ENCODE measurements at places on chromosomes 16 and 17.

- DNase-seq = no peak
These were observed 39.0 kb downstream of the IQCK start for GRCh38 chr16:19757026-19757425.

DNA sequence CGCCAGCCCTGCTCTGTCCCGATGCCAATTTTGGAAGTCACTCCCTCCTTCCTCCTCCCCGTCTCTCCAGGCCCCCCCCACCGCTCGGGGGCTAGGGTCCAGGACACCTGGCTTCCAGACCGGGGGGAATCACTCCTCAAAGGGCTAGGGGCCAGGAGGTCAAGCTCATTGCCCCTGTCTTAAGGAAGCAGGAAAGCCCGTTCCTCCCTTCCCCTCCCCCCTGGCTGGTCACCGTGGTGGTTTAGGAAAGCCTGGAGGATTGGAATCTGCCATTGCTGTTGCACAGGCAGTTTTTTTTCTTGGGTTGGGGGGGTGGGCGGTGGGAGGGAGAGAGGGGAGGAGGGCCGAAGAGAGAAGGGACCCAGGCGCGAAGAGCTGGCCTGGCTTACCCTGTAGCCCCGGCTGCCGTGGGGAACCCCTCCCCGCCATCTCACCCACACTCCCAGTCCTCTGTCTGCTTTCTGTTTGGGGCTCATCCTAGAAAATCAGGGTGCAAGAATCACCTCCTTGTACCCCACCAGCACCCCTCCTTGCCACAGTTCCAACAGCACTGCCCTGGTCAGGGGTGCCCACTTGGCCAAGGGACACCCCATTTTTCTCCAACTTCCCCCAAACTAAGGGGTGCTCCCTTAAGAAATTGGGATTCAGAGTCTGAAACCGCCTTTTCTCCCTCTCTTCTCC lies 2.9 kb upstream of the BCL6B start:
- DNase-seq = no peak

- no peak for DNase-seq
These were observed 55.7 kb downstream of the ABR start for GRCh38 chr17:1123921-1124715.

- no peak for DNase-seq
These were observed 105.5 kb downstream of the AXIN2 start for GRCh38 chr17:65455972-65456343.

DNA sequence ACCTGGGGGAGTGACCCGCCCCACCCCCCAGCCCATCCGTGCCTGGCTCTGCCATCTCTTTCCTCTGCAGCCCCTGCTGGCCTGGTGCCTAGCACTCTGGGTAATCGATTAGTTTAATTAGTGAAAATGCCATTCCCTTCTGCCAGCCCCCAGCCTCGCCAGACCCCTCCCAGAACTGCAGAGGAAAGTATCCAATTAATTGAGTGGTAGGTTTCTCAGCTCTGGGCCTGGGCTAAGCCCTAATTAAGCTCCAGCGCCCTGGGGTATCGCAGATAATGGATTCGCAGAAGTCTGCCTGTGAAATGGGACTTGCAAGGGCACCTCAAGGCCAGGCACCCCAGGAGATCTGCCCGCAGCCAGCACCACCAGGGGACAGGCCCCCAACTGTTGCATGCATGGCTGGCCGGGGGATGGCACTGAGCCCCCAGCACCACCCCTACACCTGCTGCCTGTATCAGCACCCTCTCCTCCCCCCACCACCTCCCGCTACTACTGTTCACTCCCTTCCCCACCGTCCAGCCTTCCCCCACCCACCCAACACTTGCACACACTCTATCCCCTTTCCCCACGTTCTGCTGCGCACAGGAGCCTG lies 19.7 kb upstream of the SPPL2C start:
- DNase-seq = no peak

- DNase-seq = no peak
These were observed 1.8 kb upstream of the ZPBP2 start for GRCh38 chr17:39866013-39866730.

DNA sequence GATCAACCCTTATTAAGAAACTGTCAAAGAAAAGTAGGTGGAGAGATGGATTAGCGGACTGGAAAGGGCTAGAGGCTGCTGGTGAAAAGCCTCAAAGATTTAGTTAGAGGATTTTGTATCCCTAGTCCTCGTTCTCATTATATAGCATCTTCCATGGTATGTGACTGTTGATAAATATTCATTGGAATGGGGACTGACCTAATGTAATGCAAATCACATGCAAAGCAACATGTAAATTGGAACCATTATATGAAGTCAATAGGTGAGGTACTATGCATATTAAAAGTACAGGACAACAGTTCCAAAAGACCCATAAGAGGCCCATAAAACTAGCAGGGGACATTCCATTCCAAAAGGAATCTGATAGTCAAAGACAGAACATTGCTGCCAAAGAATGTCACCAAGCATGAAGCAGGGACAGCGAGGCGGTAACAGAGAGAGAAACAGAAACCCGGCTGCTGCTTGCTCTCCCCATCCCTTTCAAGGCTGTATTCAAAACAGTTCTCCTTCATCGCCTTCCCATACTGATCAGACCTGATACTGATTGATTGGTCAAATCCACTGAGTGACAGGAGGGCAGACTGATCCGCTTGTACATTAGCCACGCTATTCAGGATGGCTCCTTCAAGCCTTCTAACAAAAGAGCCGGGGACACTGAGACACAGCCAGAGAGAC lies 44.5 kb downstream of the SOX9 start:
- no peak for DNase-seq

GRCh38 chr16:15034266-15035162 lies 21.4 kb downstream of the NTAN1 start:
- no peak for DNase-seq

All from NCI-H1417 treated with DMSO at 0.1 percent for 48 hours (cell line).